ENCODE measurements at places on chromosomes 1 and 21.

DNA sequence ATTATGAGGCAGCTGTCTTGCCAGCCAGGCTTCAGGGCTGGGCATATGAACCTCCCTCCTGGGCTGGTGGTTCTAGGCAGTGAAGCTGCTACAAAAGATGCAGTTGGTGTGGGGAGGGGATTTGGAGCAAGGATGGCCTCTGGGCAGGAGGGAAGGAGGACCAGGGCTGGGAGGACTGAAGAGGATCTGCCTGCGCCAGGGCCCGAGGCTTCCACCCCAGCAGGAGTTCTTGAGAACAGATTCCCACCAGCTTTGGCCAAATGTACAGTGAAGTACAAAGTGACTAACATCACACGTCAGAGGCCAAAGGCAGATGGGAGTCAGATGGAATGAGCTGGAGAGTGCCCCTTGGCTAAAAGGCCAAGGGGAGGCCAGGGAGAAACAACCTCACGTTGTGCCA lies 62.4 kb downstream of the DDX20 start:
- DNase-seq = no peak

- DNase-seq = no peak
Observed at GRCh38 chr1:173267453-173267945, 60.4 kb upstream of the TNFSF4 start.

- no peak for DNase-seq
Observed at GRCh38 chr1:1490633-1491230, 19.2 kb downstream of the ATAD3B start.

DNA sequence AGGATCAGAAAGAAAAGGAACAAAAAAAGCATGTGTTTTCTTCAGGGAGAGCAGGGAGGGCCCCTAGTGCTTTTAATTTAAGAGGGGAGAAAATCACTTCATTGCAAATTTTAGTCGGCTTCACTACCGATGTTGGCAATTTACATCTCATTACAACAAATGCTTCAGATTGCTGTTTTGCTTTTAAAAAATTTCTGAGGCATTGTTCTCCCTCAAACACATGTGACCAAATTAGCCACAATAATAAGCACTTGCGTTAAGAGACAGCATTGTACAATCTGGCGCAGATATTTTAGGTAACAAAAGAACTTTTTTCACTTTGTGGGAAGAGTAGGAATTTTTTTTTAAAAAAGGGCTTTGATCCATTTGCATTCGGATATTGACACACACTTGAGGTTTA lies 29.8 kb downstream of the BEND5 start:
- no peak for DNase-seq

DNA sequence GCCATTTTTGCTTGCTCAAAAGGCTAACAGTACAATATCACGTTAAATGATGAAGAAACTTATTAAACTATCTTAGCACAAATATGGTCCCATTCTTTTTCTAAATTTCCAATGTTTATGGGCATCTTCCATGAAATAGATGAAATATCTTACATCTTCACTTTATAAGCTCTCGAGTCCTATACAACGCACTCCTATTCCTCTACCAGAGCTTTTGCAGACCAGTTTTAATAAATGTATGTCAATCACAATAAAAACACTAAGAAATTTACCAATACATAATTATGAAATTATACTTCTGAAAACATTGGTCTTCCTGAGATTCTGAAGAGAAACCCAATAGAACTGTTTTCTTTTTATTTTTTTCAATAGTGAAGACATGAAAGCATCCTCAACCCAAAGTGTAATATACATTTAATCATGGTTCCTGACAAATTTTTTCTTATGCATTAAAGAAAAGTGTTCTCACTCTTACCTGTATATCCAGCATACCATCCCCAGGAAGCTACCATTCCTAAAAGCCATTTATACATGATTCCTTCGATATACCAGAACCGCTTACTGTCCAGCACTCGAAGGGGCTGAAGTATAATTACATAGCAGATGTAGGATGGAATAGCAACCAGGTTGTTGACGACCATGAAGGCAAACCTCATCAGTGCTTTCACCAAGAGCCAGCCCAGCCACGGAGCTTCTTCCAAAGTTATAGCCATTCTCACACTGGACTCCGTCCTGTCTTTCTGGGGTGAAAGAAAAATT lies 1.8 kb downstream of the LPGAT1 start:
- no peak for DNase-seq

DNA sequence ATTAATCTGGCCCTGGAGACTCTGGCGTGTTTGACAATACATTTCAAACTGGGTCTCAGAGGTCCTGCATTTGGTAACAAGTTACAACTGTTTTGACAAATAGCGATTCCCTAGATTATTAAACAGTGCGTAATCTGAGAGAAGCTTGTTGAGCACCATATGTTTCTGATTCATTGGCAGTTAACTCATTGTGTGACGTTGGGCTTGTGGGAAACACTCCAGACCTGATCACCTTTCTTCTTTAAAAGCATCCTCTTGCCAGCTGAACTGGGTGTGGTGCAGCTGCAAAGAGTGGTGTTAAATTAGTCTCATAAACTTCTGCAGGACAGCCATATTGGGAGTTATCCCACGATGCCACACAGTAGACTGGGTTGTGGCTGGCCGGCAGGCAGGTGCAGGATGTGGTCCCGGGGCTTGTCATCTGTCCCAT lies 82.7 kb downstream of the CDC7 start:
- DNase-seq = no peak

DNA sequence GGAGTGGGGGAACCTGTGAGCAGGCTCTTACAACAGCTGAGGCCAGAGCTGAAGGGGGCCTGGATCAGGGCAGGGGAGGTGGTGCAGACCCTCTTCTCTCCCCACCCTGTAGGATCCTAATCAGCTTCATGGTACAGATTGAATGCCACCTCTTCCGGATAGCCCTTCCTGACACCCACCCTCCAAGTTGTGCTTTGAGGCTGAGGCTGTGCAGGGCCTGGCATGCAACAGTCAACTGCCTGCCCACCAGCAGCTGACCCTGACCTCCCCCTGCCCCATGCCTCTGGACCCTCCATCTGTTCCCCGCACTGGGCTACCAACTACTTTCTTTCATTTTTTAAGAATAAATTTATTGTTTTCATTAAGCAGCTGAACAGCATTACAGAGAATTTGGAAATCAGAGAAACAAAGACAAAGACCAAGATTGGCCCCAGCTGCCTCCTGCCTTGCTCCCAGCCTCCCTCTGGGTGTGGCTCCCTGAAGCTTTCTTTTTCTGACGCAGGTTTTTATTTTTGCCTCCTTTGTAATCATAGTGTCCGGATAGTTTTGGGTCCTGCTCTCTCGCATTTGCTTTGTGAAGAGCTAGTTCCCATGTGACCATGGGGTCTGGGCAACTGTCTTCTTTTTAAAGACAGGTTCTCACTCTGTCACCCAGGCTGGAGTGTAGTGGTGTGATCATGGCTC lies 12.8 kb downstream of the ZNF362 start:
- DNase-seq = no peak

- DNase-seq = no peak
Observed at GRCh38 chr1:78640462-78640861, 9.2 kb upstream of the IFI44 start.

DNA sequence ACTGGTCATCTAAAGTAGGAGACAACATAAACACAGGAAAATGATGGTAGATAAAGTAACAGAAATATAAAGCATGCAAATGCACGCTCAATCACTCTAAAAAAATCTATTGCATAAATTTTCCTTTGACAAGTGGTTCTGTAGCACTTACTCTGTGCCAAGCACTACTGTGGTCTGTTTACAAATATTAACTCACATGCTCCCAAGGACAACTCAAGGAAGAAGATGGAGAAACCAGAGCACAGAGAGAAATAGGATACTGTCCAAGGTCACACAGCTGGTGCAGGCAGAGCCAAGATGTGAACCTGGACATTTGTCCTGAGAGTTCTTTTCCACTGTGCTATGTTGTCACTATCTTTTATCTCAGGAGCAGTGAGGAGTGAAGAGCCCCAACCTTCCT lies 105.2 kb downstream of the PAPPA2 start:
- DNase-seq = no peak
